IPS DF 6.9 (cell line): ENCODE measurements at places on chromosomes 3 and 15.

GRCh38 chr3:123344175-123344906 is 104.5 kb downstream of the ADCY5 start:
- H3K27me3 ChIP-seq = no peaks in the 10 kb centered on the region
- H3K4me1 ChIP-seq = peaks cover 4% of the 10 kb centered on the region
- H3K36me3 ChIP-seq = no peaks in the 10 kb centered on the region; the same call in 1 of the 2 replicates
- no peak overlapping the region for H3K27ac ChIP-seq

GRCh38 chr3:31431321-31431720 is 101.4 kb upstream of the STT3B start:
- H3K27ac ChIP-seq = no peak overlapping the region
- DNase-seq = no peak
- H3K4me3 ChIP-seq = no peak overlapping the region
- no peaks in the 10 kb centered on the region for H3K36me3 ChIP-seq
- no peaks in the 10 kb centered on the region for H3K27me3 ChIP-seq

DNA sequence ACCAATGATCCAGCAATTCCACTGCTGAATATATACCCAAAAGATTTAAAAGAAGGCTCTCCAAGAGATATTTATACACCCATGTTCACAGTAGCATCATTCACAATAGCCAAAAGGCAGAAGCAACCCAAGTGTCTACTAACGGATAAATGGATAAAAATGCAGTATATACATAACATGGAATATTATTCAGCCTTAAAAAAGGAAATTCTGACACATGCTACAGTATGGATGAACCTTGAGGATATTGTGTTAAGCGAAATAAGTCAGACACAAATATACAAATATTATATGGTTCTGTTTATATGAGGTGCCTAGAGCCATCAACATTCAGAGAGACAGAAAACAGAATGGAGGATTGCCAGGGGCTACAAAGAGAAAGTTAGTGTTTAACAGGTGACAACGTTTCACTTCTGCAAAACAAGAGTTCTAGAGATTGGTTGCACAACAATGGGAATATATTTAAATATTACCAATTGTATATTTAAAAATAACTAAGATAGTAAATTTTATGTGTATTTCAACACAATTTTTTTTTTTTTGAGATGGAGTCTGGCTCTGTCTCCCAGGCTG is 69.4 kb downstream of the STAG1 start:
- no peaks in the 10 kb centered on the region for H3K4me1 ChIP-seq
- H3K27me3 ChIP-seq = no peaks in the 10 kb centered on the region
- H3K27ac ChIP-seq = no peak overlapping the region

DNA sequence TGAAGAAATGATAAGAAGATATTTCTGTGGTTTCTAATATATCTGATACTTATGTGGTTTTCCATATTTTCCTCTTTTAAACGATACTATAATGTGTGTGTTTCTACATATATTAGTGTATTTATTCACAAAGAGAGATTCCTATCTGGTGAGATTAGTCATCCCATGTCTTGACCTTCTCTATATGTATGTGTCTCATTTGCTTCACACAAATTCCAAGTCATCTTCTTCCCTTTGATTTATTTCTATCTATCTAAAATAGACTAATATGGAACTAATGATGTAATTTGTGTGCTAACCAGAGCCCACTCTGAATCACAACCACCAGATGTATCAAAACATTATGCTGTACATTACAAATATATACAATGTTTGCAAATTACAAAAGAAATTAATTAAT is 154.7 kb upstream of the KCNMB2 start:
- no peaks in the 10 kb centered on the region for H3K27me3 ChIP-seq
- DNase-seq = no peak
- H3K27ac ChIP-seq = no peak overlapping the region
- H3K4me3 ChIP-seq = no peak overlapping the region
- no peaks in the 10 kb centered on the region for H3K4me1 ChIP-seq

DNA sequence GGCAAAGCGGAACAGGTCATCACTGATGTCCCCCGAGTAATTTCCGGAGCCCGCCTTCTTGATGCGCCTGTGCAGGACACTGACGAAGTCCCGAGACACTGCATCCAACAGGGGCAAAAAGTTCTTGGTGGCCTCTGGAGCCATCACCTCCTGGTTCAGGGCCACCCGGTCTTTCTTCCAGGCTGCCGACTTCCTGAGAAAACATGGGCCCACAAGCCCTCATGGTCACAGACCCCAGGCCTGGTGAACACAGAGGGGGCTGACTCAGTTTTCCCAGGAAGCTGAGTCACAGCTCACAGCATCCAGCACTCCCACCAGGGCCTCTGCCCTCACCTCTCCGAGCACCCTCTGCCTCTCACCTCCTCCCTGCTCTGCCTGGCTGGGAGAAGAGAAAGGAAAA is 22.4 kb downstream of the CYP11A1 start:
- no peaks in the 10 kb centered on the region for H3K27me3 ChIP-seq
- DNase-seq = no peak
- H3K27ac ChIP-seq = no peak overlapping the region
- no peak overlapping the region for H3K4me3 ChIP-seq
